ENCODE measurements at places on chromosomes 1 and 21.

GRCh38 chr1:39453603-39454002 lies 37.8 kb upstream of the BMP8A start:
- no peak for DNase-seq

GRCh38 chr1:207049974-207050391 lies 1.0 kb downstream of the YOD1 start:
- no peak for DNase-seq

DNA sequence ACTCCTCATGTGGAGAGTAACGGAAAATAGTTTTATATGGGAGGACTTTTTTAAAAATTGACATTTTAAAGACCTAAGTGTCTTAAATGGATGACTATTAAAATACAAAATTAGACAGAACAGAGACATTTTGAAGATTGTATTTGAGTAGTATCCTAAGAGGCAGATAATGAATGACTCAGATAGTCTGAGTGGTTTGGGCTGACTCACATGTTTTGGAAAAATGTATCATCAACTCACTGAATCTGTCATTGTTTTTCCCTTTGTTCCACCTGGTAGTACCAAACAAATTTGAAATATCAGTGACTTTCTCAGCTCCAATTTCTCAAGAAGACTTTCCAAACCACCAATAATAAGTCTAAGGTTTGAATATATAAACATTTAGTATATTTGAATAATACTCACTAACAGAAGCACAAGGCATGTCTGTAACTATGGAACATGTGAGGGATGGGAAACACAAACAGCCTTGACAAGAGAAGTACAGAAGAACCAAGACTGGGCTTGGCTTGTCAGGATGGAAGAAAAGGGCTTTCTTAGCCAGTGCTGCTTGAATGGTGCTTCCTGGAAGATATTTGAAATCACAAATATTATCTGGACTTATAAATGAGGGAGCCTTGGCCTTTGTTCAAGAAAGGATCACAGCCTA lies 90.6 kb downstream of the SGIP1 start:
- no peak for DNase-seq

GRCh38 chr21:29786496-29787360 lies 153.1 kb downstream of the GRIK1 start:
- no peak for DNase-seq

DNA sequence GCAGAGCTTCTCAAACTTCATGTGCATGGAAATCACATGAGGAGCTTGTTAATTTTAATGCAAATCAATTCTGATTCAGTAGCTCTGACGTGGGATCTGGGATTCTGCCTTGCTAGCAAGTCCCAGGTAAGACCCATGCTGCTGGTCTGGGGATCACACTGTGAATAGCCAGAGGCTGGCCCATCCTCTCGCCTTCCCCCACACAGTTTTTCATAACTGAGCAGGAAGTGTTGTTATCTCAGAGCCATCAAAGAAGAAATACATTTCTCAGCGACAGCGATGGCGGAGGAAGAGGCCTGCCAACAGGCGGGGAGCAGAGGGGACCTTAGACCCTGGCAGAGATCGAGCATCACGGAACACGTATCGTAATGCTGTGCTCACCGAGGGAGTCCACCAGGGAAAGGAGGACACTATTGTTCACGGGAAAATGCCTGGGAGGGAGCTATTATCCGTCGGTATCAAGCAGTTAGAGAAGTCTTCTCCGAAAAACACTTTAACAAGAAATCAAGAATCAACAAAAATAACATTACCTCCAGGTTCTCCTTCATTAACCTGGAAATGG lies 268.9 kb upstream of the TMEM51 start:
- no peak for DNase-seq

DNA sequence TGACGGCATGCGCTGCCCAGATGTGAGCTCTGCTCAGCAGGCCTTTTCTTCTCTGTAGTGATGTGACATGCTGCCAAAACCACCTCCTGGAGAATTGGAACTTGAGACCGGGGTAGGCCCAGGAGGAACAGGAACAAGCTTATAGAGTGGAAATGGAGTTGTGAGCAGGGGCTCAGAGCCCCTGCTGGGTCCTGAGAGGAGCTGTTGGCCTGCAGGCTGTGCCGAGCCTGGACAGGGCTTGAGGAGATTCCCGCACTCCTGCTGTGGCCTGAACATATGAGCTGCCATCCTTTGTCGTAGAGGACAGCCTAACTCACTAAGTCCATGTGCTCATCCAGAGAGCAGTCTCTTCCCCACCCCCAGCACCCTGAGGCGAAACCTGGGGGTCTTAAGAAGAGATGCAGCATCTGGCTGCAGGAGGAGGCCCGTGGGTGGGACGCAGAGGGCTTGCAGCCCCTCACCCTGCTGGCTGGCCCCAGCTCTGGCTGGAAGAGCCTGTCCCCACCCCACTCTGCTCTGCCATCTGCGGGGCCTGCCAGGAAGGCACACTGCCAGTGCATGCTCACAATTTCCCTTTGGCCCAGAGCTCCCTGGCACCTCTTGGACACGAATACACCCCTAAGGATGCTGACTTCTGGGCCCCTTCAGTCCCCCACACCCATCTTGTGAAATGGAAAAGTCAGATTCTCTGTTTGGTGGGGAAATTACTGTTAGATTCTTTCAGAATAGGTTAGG lies 42.5 kb downstream of the PTPRF start:
- DNase-seq = no peak

- DNase-seq = no peak
Observed at GRCh38 chr1:72690871-72691270, 408.5 kb upstream of the NEGR1 start.

- no peak for DNase-seq
Observed at GRCh38 chr1:174966008-174966572, 33.7 kb upstream of the CACYBP start.

DNA sequence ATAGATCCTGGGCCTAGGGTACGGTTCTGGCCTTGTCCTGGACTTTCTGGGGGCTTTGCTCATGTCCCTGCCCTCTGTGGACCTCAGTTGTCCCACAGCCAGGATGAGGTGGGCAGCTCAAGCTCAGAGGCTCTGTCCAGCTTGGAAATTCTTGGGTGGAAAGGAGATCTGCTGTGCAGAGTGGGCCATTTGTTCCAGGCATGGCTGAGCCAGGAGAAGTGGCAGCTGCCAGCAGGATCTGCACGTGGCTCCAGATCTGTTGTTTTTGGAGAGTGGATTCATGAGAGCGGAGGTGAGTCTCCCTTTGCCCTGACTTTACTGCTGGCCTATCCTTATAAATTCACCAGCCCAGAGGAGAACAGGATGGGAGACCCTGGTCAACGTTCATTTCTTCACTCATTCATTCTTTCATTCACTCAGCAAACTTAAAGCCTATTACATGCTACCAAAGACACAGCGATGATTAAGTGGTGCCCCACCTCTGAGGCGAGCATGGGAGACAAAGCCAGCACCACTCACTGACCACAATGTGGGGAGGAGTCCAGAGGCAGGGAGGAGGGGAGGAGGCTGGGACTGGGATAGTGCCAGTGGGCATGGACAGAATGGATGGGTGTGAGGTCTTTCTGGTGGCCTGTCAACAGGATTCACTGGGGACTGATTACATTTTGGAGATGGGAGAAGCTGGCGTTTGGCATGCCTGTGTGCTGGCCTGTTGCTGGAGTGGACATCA lies 205.1 kb downstream of the TRABD2B start:
- no peak for DNase-seq

- DNase-seq = no peak
Observed at GRCh38 chr1:197469620-197470210, 201.7 kb downstream of the CRB1 start.

GRCh38 chr1:43867976-43868740 lies 65.4 kb upstream of the ARTN start:
- no peak for DNase-seq

GRCh38 chr21:28160378-28160777 lies 832.3 kb downstream of the LTN1 start:
- no peak for DNase-seq

- no peak for DNase-seq
Observed at GRCh38 chr1:39370602-39371001, 120.8 kb upstream of the BMP8A start.

- DNase-seq = no peak
Observed at GRCh38 chr1:234069760-234070159, 165.3 kb downstream of the SLC35F3 start.

- no peak for DNase-seq
Observed at GRCh38 chr1:9069326-9070100, at the start of gene SLC2A5. Gene SLC2A5, minus strand, starts transcription at chr1:9069635. Its CDS starts 99 bp downstream, at chr1:9069536.

DNA sequence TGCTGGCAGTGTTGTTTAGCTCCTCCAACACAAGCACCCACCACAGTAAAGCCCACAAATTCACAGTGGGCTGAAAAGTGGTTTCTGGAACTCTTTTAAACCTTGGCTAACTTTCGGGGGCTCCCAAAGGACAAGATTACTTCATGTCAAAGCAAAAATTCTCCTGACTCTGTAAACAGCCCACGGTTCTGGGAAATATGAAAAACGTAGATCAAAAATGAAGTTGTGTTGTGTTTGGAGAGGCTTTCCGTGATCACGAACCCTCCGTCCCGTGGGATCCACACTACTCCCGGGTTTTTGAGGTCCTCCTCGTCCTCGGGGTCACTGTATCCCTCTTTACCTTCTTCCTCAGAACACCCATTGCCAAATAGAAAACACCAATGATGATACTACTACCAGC lies 159.0 kb upstream of the RUNX1 start:
- no peak for DNase-seq

DNA sequence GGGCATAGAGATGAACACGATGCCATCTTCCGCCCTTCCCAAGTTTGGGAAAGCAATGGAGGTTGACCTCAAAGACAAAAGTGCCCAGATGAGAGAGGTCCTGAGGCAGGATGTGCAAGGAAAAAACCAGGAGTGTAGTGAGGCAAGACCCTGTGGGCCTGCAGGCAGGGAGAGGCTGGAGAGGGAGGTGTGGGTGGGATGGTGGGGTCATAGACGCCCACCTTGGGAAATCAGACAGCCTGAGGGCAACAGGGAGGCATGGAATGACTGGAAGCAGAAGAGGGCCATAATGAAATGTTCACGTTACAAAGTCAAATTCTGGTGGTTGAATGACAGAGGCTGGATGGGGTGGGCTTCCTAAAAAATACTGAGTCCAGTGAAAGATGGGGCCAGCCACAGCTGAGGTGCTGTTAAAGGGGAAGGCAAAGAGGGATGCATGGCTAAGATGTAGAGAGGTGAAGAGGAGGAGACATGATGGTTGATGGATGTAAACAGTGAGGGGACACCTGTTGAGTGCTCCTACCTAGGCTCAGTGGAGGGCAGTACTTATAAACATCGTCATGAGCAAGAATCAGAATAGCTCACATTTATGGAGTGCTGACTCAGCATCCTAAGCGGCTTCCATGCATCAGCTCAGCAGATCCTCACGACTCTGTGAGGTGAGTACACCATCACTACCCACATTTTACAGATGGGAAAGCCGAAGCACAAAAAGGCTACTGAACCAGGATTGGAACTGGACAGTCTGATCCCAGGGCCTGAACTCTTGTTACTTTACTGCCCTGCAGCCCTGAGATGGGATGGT lies 42.0 kb downstream of the GRIK3 start:
- no peak for DNase-seq

DNA sequence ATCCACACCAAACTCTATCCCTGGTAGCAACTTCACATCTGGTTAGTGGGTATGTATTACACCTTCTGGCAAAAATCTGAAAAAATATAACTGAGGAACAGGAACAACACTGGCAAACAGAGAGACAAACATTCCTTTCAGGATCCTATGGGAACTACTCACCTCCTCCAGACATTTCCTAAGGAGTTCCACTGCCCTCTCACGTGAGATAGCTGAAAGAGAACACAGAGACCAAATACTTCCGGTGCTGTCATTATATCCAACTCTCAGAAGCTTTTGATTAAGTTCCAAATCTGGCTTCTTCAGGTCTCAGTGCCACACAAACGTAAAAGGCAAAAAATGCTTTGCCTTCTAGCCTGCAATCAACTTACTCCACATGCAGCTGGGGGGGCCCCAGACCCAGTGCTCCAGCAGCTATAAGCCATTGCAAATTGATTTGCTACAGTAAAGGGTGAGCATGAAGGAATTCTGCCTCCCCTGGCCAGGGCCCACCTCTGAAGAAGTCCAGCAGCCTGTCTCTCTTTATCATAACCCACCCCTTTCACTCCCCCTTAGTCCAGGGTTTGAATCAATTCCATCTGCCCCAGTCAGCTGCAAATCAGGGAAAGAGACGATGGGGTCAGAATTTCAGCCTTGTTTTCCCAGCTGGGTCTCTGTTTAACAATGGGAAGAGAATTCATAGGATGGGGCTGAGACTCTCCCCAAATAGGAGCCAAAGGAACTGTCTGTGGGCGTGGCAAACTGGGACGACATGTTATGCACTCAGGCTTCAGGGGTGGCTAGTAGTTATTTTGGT lies 32.2 kb downstream of the TFAP2E start:
- DNase-seq = no peak

DNA sequence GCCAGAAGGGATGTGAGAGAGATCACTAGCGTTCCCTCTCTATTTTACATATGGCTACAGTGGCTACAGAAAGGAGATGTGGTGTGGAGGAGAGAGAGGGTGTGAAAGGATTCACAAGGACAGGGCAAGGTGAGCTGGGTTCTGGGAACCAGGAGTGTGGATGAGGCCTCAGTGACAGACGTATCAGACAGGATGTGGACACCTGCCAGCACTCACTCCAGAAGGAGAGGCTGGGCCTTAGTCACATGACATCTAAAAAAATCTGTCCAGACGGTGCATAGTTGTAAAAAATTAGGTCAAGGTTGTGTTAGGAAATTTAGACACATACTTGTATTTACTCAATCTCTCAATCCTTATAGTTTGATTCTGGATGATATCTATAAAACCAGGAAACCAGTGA lies 10.6 kb downstream of the TRIM67 start:
- DNase-seq = no peak

DNA sequence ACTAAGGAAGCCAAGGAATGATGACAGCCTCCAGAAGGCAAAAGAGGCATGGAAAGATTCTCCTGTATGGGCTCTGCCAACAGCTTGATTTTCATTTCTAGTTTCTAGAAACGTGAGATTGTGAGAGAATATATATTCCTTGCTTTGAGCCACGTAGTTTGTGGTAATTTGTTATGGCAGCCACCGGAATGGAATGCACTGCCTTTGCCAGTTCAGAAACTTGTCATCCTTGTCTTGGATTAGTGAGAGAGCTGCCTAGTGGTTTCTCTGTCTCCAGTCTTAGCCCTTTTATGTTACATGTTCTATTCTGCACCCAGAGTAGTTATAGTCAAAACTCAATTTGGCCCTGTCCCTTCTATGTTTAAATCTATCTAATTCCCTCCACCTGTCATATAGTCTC lies 216.0 kb upstream of the PTGFR start:
- DNase-seq = no peak

GRCh38 chr1:114320586-114320985 lies 166.9 kb upstream of the SYT6 start:
- no peak for DNase-seq

DNA sequence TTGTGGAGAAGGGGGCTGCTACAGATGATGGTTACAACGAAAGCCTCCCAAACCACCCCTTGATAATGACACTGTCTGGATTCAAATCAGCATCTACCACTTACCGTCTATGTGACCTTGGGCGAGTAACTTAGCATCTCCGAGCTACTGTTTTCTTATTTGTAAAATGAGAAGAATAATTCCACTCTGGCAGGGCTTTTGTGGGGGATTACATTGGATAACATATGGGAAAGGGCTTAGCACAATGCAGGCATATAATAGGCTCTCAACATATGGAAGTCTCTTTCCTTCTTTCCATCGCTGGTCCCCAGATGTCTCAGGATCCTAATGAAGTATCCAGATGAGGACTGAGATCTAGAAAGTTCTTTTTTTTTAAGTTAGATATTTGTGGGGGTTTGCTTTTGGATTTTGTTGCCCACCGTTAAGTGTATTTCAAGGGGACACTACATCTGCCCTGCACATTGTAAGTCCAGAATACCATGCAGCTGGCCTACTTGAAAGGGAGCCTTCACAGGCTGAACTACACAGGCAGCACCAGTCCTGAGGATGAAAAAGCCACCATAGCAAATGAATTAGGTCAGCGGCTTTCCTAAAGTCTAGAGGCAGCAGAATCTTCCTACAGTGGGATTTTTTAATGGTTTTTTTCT lies 172.2 kb upstream of the IRF2BP2 start:
- no peak for DNase-seq

Data from left renal pelvis (tissue), 4 donors.